ENCODE measurements at places on chromosomes 11 and 22.

DNA sequence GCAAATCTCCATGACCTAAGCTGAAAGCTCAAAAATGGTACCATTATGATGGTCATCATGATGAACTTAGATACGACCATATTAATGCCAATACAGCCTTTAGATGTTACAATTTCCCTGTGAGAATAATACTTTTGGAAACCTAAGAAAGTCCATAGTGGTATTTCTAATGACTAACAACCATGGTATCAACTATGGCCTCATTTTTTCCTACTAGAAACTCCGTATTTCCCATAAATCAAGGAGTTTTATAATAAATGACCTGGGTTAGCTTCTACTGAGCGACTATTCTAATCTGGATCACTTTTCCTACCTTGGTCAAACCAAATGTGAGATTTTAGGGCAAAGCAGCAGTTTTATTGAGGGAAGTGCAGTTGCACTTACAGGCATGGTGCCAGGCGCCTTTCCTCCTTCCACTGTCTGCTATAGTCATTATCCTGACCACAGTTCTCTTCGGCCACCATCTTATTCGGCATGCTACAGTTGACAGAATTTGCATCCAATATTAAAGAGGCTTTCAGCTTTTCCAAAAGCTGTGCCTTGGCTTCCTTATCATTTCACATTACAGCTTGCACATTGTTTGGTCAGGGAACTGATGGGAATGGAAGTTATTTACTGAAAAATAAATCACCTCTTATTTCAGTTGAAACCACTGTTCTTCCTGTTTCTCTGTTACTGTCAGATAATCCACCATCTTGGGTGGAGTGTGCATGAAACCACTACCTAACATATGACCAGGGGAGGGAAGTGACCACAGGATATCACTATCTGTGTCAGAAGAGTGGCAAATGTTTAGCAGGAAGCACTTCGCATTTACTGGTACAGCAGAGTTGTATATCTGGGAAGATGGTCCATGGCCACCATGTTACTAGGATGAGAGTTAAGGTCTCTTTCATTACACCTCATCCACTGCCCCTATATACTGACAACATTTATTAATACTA is 74.5 kb upstream of the PICALM start:
- no peak for DNase-seq

GRCh38 chr22:43400449-43400848 is 11.4 kb upstream of the MPPED1 start:
- DNase-seq, result no peak

- no peak for DNase-seq
Observed at GRCh38 chr22:34592123-34592740, 473.7 kb upstream of the ISX start.

DNA sequence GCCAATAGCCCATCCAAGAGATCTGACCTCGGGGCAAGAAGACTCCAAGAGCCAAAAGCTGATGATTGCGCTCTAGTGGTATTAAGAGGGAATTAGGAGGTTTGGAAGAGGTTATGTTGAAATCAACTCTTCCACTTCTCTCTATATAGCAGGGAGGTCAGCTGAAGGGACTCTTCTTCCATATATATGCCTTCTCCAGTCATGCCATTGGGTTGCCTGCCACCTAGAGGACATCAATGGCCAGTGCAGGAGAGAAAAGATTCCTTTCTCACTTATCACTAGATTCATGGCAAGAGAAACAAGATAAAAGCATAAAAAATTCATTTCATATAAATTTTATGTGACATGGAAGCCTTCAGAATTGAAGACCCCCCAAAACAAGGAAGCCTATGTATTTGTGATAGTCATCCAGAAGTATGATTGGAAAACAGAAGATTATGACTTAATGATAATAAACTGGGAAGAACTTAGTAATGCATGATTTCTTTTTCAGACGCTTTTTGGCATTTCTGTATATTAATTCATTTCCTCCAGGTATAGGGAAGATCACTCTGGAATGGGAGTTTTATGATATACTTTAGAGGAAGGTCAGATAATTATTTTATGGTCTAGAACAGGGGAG is 435.1 kb upstream of the DDI1 start:
- peak; percentile 40 for DNase-seq

DNA sequence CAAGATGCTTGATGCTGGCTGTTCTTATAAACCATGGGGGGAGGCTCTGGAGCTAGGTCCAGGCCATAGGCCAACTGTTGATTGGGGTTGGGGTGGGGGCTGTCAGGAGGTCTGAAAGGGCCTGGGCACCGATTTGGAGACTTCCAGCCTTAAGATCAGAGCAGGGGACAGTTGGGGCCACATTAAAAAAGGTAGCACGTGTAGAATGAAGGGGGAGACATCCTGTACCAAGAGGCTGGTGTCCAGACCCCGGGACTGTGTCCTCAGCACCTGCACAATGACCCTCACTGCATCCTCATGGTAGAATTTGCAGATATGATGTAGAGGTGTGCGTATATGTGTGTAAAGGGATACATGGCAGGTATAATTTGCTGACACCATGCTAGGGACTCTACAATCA is 12.4 kb upstream of the TBX1 start:
- no peak for DNase-seq

DNA sequence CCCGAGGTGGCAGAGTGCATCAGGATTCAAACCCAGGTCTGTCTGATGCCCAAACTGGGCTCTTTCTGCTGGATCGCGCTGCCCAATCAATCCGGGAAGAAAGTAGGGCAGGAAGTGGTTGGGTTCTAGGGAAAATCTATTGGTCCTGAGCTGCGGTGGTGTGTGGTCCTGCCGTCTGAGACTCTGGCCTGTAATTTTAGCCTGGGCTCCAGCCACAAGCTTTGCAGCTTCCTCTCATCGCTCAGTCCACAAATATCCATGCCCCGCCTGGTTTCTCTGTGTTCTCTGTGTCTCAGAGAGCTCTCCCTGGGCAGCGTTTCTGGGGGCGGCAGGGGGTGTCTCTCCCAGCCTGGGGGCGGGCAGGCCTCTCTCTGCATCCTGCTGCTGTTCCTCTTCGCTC is 18.7 kb downstream of the CACNG2 start:
- no peak for DNase-seq

DNA sequence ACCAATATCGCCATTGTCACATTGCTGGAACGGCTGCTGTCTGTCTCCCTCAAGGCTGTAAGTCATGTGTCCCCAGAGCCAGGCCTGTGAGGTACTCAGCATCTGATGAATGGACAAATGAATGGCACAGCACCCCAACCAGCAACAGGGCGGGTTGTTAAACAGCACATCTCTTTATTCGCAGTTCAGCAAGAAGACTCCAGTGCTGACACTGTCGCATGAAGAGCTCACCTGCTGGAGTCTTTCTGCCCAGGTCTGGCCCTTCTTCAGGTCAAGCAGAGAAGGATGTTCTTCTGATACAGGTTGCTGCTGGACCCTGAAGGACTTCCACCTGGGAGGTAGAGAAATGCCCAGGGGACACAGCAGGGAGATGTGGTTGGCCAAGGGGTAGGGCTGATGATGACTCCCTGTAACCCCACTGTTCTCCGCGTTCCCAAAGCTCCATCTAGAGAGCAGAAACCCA is 4.8 kb downstream of the SPATA19 start:
- no peak for DNase-seq

GRCh38 chr11:130600139-130600538 is 151.7 kb downstream of the ADAMTS15 start:
- no peak for DNase-seq

GRCh38 chr11:127470306-127470884 is 469.8 kb upstream of the KIRREL3 start:
- no peak for DNase-seq

DNA sequence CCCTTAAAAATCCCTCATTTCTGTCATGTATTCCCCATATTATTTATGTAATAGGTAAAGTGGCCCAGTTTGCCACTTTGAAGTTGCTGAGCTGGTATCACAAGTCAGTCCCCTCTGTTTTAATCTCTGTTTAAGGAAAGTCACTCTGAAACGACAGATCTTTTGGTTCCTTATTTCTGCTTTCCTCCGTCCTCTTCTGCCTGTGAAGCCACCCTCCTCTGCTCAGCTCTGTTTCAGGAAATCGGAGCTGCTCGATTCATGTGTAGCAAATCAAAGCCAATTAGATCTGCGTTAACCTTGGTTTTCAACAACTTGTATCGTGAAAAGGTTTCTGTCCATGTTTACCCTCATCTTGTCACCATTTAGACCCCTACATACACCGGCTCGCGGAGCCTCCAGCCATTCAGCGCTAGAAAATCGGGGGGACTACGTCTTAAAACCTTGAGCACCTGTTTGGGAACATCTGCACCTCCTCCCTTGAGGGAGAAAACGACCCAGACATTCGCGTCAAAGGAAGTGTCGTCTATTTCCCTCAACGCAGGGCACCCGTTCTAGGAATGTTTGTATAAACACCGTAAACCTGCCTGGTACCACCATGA is 576 bp upstream of the SC5D start:
- DNase-seq, result no peak

- no peak for DNase-seq
Observed at GRCh38 chr22:44024288-44024921, at the start of gene PARVB. Gene PARVB (plus strand): TSS chr22:44024302. CDS start chr22:44024340, 38 bp downstream.

DNA sequence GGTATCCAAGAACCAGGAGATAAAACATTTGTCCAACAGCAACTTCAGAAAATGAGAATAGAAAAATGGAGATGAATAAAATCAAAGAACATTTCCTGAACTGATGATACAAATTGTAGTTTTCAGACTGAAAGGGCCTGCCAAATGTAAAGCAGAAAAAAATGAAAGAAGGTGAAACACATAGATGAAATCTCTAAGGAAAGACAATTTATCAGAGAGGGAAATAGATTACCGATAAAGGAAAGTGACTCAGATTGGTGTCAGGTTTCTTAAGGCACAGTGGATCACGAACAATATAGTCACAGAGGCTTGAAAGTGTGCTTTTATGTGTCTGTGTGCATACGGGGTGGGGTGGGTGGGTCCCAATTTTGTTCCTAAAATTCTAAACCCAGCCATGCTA is 4.1 kb upstream of the STT3A start:
- no peak for DNase-seq

- DNase-seq, result no peak
Observed at GRCh38 chr11:108561535-108561991, 32.0 kb downstream of the EXPH5 start.

- no peak for DNase-seq
Observed at GRCh38 chr22:47787501-47788227, 1025.2 kb downstream of the TBC1D22A start.

DNA sequence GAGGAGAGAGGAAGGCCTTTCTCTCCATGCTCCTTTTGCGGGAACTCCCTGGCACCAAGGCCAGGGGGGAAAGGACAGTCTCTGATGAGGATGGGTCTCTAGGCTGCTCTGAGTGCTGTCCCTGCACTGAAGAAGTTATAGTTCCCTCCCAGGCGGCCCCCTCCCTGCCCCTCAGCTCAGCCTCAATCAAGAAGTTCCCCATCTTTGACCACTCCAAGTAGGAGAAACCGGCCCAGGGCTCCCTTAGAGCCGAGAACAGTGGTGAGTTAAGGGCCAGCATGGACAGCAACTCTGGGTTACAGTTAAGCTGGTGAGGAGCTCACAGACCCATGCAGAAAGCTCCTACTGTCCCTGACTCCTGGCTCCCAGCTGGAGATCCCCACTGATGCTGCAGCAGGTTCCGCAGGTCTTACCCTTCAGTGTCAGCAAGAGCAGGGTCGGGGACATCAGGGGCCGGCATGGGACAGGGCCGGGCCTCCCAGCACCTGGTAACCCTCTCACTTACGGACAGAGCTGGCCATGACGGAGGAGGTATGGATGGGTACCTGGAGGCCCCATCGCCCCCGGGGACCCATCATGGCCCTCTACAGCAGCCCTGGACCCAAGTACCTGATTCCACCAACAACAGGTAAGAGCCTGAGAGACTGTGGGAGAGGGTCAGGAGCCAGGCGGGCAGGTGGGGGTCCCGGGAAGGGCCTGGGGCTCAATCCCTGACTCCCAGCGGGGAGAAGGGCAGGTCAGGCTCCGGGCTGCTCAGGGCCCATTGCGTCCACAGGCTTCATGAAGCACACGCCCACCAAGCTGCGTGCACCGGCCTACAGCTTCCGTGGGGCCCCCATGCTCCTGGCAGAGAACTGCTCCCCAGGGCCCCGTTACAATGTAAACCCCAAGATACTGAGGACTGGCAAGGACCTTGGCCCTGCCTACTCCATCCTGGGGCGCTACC is 4.2 kb downstream of the SCGB1C1 start:
- no peak for DNase-seq

DNA sequence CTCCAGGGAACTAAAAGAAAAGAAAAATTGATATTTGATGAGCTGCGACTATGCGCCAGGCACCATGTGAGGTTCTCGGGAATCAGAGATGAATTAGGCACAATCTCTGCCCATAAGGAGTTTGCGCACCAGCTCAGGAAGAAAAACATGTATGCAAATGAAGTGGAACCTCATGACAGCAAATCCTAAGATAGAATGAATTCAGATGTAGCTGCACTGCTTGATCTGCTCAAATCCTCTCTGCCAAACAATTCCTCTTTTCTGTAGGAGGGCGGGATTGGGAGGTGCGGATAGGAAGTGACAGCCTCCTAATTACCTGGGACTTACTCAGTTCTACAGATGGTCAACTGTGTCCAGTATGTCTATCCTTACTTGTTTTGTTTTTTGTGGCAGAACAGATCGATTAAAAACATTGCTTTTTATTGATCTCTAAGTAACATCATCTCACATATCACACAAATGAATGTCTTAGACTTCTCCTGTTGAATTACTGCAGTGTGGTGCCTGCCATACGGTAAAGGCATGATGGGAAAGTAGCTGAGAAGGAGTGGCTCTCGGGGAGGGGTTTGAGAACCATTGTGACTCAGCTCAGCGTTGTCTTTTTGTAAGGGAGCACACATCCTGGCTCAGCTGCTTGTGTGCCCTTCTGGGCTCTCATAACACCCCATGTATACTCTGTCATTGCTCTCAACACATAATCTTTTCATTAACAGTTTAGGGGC is 13.9 kb downstream of the CRTAM start:
- DNase-seq, result no peak

- DNase-seq, result no peak
Observed at GRCh38 chr11:62439785-62440602, 21.2 kb downstream of the SCGB1A1 start.

DNA sequence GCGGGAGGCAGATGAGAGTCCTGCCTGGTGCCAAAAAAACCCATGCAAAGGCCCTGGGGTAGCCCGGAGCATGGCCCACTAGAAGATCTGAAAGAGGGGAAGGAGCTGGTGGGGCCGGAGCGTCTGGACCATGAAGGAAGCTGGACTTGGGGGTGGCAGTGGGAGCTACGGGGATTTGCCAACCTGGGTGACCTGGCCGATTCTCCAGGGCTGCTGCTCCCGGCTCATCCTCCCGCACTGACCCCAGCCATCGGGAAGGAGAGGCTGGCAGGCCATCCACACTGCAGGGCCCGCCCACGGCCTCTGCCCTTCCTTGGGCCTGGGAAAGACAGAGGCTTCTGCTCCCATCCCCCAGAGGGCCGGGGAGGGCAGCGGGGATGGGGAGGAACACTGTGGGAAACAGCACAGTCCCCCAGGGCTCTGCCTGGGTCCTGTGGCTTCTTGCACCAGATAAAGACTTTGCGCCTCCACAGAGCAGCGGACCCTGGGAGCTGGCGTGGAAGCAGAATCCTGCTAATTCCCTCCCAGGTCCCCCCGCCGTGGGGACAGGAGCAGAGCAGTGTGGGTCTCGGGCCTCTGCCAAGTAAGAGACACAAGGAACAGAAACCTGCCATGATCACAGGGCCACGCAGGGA is 87.1 kb upstream of the LINC01488 start:
- DNase-seq, result no peak

GRCh38 chr11:19196432-19196831 is 5.4 kb downstream of the CSRP3 start:
- no peak for DNase-seq

Measured in AG09319 (cell line).